ENCODE measurements at places on chromosomes 5 and 9. TPM values are rescaled to one million over a fixed set of nuclear protein-coding genes. Genes with fewer than 3 reads are reported as not detected.

CTSV gene
- 7.2 TPM for total RNA-seq

DNM1 gene
- 84.0 TPM for total RNA-seq

C5orf58 gene
- total RNA-seq: not detected

PCDHB5 gene
- 3.0 TPM for total RNA-seq

MPDZ gene
- total RNA-seq: 76.1 TPM

IL6ST gene
- 39.6 TPM for total RNA-seq

CYLC2 gene
- total RNA-seq: not detected

TARS1 gene
- 214 TPM for total RNA-seq

GRCh38 chr5:167064198-167064776 is 1227.2 kb upstream of the WWC1 start:
- no peaks in the 10 kb centered on the region for H3K27me3 ChIP-seq
- no peak for DNase-seq
- peak overlapping the region; percentile 83 for H3K27ac ChIP-seq
- H3K4me1 ChIP-seq: peaks cover 18% of the 10 kb centered on the region

GRCh38 chr5:138573949-138574670 is 1.1 kb downstream of the HSPA9 start:
- peaks cover 24% of the 10 kb centered on the region for H3K4me1 ChIP-seq
- H3K27ac ChIP-seq: peak overlapping the region; percentile 100
- peak overlapping the region; percentile 97 for H3K4me3 ChIP-seq
- no peak for DNase-seq

DNA sequence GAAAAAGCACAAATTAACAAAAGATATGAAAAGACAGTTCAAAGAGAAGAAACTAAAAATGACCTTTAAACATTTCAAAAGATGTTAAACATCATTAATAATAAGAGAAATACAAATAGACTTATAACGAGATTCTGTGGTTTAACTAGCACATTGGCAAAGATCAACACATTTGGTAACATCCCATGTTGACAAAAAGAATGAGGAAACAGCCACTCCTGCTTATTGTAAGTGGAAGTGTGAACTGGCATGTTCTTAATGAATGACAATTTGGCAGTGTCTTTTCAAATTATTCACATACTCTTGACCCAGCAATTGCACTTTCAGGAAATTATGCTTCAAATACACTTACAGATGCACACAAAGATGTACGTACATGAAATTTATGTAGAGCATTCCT is 176.3 kb downstream of the TLE1 start:
- H3K36me3 ChIP-seq: no peaks in the 10 kb centered on the region
- DNase-seq: no peak
- peaks cover 35% of the 10 kb centered on the region for H3K4me1 ChIP-seq
- no peak overlapping the region for H3K4me3 ChIP-seq
- no peak overlapping the region for H3K27ac ChIP-seq
- no peaks in the 10 kb centered on the region for H3K27me3 ChIP-seq

DNA sequence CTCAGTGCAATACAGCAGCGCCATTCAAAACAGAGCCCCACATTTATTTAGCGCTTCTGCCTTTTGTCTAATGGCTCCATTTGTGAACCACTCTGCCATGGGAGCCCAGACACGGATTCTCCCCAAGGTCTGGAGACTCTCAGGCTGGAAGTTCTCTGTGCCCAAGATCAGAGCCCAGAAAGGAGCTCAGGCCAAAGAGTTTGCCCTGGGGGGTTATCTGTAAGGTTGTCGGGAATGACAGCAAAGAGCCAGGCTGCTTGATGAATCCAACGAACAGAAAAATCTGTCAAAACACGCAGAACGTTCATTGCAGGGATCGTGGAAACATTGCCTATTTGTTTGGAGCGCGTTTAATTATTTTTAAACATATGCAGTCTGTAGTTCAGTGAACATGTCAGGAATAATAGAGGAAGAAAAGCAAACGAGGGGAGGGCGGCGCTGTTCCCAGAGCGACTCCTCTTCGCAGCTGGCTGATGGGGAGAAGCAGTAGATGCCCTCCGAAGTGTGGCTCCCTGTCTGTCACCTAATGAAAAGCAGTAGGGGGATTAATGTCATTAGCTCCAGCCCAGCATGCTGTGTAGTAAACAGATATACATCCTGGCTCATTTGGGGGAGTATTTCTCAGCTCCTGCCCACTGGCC is 464.9 kb upstream of the MPDZ start:
- no peak overlapping the region for H3K4me3 ChIP-seq
- no peak for DNase-seq
- no peaks in the 10 kb centered on the region for H3K4me1 ChIP-seq
- H3K27ac ChIP-seq: no peak overlapping the region
- H3K36me3 ChIP-seq: no peaks in the 10 kb centered on the region
- H3K27me3 ChIP-seq: no peaks in the 10 kb centered on the region

- peaks cover 3% of the 10 kb centered on the region for H3K36me3 ChIP-seq
- DNase-seq: no peak
- no peaks in the 10 kb centered on the region for H3K27me3 ChIP-seq
These were observed 16.5 kb upstream of the ODF2 start for GRCh38 chr9:128439273-128439672.

- H3K36me3 ChIP-seq: peaks cover 4% of the 10 kb centered on the region
- peaks cover 20% of the 10 kb centered on the region for H3K4me1 ChIP-seq
- peak overlapping the region; percentile 21 for H3K27ac ChIP-seq
- peak overlapping the region; percentile 9 for H3K4me3 ChIP-seq
- H3K27me3 ChIP-seq: no peaks in the 10 kb centered on the region
These were observed 19.3 kb downstream of the ORM2 start for GRCh38 chr9:114348906-114349482.

- peak; percentile 36 for DNase-seq
- H3K27ac ChIP-seq: no peak overlapping the region
- H3K4me3 ChIP-seq: no peak overlapping the region
- peaks cover 35% of the 10 kb centered on the region for H3K27me3 ChIP-seq
These were observed 473 bp downstream of the IRGM start for GRCh38 chr5:150846654-150847333.

DNA sequence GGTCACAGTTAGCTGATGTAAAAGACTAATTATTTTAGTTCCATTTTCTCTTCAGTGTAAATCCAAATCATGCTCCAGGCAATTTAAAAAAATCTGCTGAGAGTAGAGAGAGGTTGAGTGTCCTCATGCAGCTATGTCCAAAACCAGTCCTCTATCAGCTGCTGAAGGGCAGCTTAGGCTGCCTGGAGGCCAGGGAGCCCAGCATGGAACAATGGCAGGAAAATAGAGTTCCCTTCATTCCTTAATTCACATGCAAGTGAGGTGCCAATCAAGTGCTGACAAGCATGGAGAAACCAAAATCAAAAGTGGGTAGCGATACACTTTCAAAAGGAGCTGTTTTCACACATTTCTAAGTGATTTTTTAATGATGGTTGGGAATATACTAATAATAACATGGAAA is 78.3 kb upstream of the POU5F2 start:
- peak overlapping the region; percentile 71 for H3K4me3 ChIP-seq
- no peaks in the 10 kb centered on the region for H3K27me3 ChIP-seq
- H3K27ac ChIP-seq: peak overlapping the region; percentile 6
- peaks cover 13% of the 10 kb centered on the region for H3K36me3 ChIP-seq
- DNase-seq: peak; percentile 20
- peaks cover 67% of the 10 kb centered on the region for H3K4me1 ChIP-seq

- H3K4me3 ChIP-seq: no peak overlapping the region
- DNase-seq: no peak
- H3K4me1 ChIP-seq: peaks cover 8% of the 10 kb centered on the region
- no peaks in the 10 kb centered on the region for H3K27me3 ChIP-seq
- peaks cover 4% of the 10 kb centered on the region for H3K36me3 ChIP-seq
These were observed 424.8 kb downstream of the TMEM38B start for GRCh38 chr9:106119176-106119575.

DNA sequence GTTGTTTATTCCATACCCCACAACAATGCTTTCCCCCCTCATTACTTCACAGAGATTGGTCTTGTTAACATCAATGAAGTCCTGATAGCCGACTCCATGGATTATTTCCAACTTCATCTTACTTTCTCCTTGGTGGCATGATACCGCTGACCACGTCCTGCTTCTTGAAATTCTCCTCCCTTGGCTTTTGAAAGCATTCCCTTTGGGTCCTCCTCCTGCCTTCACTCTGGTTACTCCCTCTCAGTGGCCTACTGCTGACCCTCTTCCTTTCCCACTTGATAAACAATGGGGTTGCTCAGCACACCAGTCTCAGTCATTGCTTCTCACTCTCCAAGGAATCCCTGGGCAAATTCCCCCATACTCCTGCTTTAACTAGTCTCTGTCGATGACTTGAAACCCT is 283.9 kb downstream of the SEC61B start:
- peaks cover 3% of the 10 kb centered on the region for H3K36me3 ChIP-seq
- no peaks in the 10 kb centered on the region for H3K27me3 ChIP-seq
- DNase-seq: no peak
- no peak overlapping the region for H3K27ac ChIP-seq
- H3K4me1 ChIP-seq: peaks cover 11% of the 10 kb centered on the region

DNA sequence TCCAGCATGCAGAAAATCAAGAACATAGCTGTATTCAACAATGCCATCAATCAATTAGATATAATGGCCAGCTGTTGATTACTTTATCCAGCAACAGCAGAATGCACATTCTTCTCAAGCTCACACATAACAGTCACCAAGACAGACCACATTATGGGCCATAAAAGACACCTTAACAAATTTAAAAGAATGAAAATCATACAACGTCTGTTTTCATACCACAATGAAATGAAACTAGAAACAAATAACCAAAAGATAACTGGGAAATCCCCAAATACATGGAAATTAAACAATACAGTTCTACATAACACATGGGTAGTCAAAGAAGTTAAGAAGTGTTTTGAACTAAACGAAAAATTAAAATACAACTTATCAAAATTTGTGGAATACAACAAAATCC is 130.9 kb upstream of the GNA14 start:
- no peak overlapping the region for H3K4me3 ChIP-seq
- H3K27me3 ChIP-seq: no peaks in the 10 kb centered on the region
- H3K27ac ChIP-seq: no peak overlapping the region
- DNase-seq: no peak
- no peaks in the 10 kb centered on the region for H3K4me1 ChIP-seq

- no peak overlapping the region for H3K27ac ChIP-seq
- no peaks in the 10 kb centered on the region for H3K27me3 ChIP-seq
- no peak for DNase-seq
- H3K4me1 ChIP-seq: no peaks in the 10 kb centered on the region
These were observed 18.5 kb upstream of the GAS1 start for GRCh38 chr9:86965636-86966395.

- peaks cover 5% of the 10 kb centered on the region for H3K36me3 ChIP-seq
- no peaks in the 10 kb centered on the region for H3K27me3 ChIP-seq
These were observed 70.4 kb downstream of the MVB12B start for GRCh38 chr9:126397056-126397455.

DNA sequence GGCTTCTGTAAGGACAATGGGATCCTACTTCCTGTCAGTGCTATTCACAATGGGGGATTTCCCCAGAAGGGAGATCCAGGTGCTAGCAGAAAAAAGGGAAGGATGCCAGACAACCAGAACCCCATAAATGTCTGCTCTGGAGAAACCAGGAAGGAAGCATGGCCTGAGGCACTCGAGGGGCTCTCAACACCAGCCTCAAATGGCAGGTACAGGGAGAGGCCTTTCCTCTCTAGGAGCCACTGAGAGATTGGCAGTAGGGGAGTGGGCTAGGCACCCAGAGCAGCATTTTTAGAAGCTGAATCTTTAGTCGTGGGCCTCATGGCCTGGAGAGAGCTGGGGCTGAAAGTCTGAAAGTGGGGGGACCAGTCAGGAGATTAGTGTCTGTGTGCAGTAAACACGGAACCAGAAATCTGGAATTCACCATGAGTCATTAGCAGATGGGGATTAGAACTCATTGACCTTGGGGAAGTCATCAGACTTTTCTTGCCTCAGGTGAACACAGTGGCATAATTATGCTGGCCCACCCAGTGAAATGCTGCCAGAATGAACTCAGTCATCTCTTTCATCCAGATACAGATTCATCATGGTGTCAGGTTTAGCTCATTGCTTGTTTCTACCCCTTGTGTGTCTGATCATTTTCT is 28.3 kb downstream of the ARHGEF28 start:
- H3K4me3 ChIP-seq: no peak overlapping the region
- no peaks in the 10 kb centered on the region for H3K36me3 ChIP-seq
- H3K4me1 ChIP-seq: peaks cover 21% of the 10 kb centered on the region
- peak overlapping the region; percentile 65 for H3K27ac ChIP-seq
- no peaks in the 10 kb centered on the region for H3K27me3 ChIP-seq

GRCh38 chr9:132791699-132792240 is 86.3 kb downstream of the AK8 start:
- no peaks in the 10 kb centered on the region for H3K4me1 ChIP-seq
- DNase-seq: no peak
- no peak overlapping the region for H3K4me3 ChIP-seq
- H3K27me3 ChIP-seq: peaks cover 13% of the 10 kb centered on the region
- no peak overlapping the region for H3K27ac ChIP-seq

DNA sequence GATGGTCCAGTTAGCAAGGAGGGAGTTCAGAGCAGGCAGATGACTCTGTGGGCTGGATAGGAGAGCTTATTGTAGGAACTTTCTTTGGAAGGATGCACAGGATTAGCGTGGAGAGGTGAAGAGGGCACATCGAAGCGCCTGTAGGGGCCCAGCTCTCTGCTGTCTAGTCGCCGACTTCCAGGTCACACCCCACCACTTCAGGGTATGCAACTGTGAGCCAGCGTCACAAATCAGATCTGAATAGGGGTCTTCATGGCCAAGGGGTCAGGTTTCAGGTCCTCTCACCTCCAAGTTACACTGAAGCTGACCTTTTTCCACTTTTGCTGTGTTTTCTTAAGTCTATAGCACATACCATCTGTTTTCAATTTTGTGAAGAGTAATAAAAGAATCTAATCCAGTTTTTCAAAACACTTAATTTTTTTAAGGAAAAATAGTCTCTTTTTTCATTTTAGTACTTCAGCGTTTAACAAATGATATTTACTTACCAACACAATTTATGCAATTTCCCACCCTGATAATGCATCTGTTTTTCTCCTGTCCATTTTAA is 364.2 kb upstream of the CLINT1 start:
- peaks cover 8% of the 10 kb centered on the region for H3K4me1 ChIP-seq
- peaks cover 1% of the 10 kb centered on the region for H3K27me3 ChIP-seq
- no peak overlapping the region for H3K4me3 ChIP-seq
- no peak for DNase-seq
- H3K27ac ChIP-seq: no peak overlapping the region
- no peaks in the 10 kb centered on the region for H3K36me3 ChIP-seq

DNA sequence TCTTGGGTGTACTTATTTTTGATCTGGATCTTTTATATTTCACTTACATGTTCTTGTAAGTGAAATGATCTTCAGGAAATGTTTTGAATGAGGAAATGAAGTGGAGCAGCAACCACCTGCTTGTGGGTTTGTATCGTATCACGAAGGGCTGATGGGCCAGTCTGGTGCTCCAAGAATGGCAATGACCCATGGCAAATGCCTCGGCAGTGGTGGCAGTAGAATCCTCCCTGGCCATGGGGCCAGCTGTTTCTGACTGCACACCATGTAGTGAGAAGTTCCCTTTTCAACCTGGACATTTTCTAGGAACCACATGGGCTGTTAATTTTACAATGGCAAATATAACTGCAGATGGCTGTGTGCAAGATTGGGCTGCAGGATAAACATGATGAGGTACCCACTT is 29.9 kb downstream of the MAT2B start:
- no peak overlapping the region for H3K27ac ChIP-seq
- peaks cover 19% of the 10 kb centered on the region for H3K4me1 ChIP-seq
- H3K36me3 ChIP-seq: no peaks in the 10 kb centered on the region
- no peak overlapping the region for H3K4me3 ChIP-seq

GRCh38 chr5:113087976-113088514 is 111.4 kb downstream of the DCP2 start:
- no peaks in the 10 kb centered on the region for H3K27me3 ChIP-seq
- no peak overlapping the region for H3K27ac ChIP-seq
- H3K36me3 ChIP-seq: peaks cover 6% of the 10 kb centered on the region
- peaks cover 16% of the 10 kb centered on the region for H3K4me1 ChIP-seq

GRCh38 chr5:146378986-146379385 is 40.3 kb downstream of the POU4F3 start:
- no peak for DNase-seq
- H3K36me3 ChIP-seq: no peaks in the 10 kb centered on the region
- no peak overlapping the region for H3K4me3 ChIP-seq
- H3K4me1 ChIP-seq: no peaks in the 10 kb centered on the region
- H3K27me3 ChIP-seq: peaks cover 11% of the 10 kb centered on the region
- no peak overlapping the region for H3K27ac ChIP-seq
